Iris pigment epithelial cell (primary cell): ENCODE measurements at places on chromosomes 12 and 14.

- DNase-seq, result no peak
These were observed 1.1 kb upstream of the MYH7 start for GRCh38 chr14:23436327-23437132.

GRCh38 chr14:100537446-100538350 lies 49.5 kb downstream of the BEGAIN start:
- no peak for DNase-seq

GRCh38 chr12:106436164-106436563 lies 78.6 kb downstream of the POLR3B start:
- peak; percentile 30 for DNase-seq

DNA sequence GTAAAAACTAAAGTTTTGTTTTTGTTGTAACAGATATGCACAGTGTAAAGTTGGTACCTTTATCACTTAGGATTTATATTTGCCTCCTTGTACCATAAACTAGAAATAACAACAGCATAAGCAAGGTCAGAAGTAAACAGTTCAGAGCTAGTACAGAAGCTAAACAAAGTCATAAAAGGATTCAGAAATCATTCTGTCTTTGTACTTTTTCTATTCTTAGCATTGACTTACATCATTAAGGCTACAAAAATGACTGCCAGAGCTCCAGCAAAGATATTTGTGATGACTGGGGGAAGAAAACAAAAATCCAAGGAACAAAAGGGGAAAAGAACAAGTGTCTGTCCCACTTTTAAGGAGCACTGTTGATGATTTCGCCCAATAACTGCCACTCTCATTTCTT lies 347.2 kb downstream of the CCDC91 start:
- DNase-seq, result peak; percentile 2

- DNase-seq, result no peak
These were observed 101.1 kb downstream of the OTOGL start for GRCh38 chr12:80200414-80200813.

- DNase-seq, result no peak
These were observed 7.6 kb downstream of the VASH1 start for GRCh38 chr14:76768671-76769500.

DNA sequence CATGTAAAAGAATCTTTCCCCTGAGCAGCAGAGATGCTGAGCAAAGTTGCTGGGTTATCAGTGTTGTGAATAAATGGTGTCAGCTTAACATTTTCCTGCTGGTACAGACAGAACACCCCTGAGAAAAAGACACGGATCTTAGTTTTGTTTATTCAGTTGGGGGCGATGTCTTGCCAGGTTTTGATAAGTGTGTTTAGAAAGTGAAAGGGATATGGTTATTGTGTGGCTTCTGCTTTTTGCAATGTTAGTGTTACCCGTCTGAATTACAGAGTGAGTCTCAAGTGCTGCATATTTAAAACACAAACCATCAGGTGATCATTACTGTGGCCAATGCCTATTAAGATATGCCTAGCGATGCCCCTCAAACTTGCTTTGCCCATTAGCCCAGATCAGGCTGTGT lies 864.6 kb upstream of the SEL1L start:
- no peak for DNase-seq

- DNase-seq, result peak; percentile 35
These were observed 13.1 kb downstream of the CFAP54 start for GRCh38 chr12:96502477-96502876.

DNA sequence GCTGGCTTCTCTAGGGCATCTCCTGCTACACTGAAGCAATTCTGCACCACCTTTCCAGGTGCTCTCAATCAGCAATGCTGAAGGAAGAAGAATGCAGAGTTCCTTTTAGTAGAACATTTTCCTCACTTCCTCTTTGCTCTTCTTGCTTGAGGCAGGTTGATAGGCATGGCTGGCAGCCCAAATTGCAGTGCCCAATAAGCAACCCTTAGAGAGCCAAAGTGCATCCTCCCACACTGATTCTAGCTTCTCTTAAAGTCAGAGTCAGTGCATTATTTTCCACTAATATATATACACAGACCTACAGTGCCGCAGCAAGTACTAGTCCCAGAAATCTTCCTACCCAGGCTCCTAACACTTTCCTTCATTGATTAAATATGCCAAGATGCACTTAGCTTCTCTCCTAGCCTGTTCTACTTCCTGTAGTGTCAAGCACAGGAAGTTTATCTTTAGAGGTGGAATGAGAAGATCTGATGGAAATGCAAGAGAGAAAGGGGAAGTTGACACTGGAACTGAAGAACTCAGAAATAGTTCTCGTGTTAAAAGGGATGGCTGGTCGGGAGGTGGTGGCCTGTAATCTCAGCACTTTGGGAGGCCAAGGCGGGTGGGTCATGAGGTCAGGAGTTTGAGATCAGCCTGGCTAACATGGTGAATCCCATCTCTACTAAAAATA lies 132.7 kb downstream of the SSPN start:
- DNase-seq, result no peak

DNA sequence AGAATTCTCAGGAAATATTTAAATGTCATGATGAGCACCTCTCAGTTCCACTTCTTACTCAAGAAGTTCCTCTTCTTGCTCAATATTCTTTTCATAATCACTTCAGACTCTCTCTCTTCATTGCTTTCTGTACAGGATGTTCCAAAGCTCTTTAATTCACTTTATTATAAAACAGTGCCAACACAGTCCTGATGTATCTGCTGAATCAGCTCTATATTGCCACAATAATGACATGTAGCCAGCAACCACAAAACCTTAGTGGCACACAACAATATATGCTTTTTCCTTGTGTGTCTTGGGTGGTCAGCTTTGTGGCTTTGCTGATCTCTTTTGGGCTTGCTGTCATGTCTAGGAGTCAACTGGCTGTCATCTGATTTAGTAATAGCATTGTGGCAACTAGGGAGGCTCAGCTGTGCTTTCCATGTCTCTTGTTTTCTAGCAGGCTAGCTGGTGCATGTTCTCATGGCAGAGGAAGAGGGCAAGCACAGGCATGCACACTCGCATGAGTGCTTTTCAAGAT lies 52.8 kb upstream of the SLC2A13 start:
- DNase-seq, result peak; percentile 35

GRCh38 chr12:112283546-112283945 lies 98.7 kb downstream of the HECTD4 start:
- no peak for DNase-seq

GRCh38 chr14:50057331-50057730 lies 59.0 kb downstream of the VCPKMT start:
- DNase-seq, result no peak

DNA sequence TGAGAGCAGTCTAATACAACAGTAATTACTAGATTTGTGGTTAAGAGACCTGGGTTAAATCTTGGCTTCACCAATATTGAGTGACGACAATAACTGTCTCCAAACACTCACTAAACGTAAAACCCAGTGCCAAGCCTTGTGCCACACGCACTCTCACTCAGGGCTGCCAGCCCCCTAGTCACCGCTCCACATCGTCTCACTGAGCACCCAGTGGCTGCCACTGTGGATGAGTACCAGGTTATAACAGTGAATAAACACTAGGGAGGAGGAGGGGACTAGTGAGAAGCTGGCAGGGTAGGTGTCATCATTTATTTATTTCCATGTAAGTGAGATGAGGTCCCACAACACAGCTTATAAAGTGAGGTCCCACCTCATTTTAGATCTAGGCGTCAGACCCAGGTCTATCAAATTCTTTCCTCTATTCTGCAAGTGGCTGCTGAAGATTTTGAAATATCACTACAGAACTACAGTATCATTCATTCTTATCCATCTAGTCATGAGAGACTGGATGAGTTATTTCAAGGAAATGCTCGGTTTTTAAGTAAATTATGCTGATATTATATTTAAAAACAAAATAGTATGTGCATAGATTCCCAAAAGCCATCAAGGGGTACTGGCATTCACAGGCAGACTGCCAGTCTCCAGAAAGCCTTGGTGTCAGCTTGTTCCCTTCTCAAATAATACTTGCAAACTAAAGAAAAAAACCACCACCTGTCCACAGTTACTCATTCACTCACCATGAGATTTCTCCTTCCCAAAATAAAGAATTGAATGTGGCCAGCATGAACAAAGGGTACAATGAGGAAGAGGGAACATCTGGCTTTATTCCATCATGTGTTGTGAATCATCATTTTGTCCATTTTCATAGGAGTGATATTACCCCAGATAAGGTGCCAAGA lies 84.0 kb downstream of the PTPN21 start:
- peak; percentile 54 for DNase-seq
